ENCODE measurements at places on chromosomes 6 and 20. TPM values are rescaled to one million over a fixed set of nuclear protein-coding genes. Genes with fewer than 3 reads are reported as not detected.

Gene APCDD1L
- total RNA-seq = 0.40 TPM

Gene OGFRL1
- total RNA-seq = 27.9 TPM

Gene PRICKLE4
- 3.3 TPM for total RNA-seq

Gene PARD6B
- total RNA-seq = 0.43 TPM

Gene DCBLD1
- 27.5 TPM for total RNA-seq

Gene SLC23A2
- total RNA-seq = 19.1 TPM

All from thoracic aorta endothelial cell (primary cell).